Stimulated activated CD8-positive, alpha-beta memory T cell treated with anti-CD3 and anti-CD28 coated beads, Interleukin-4, amount 100 ng/mL, for 1 hour (primary cell): ENCODE measurements at places on chromosomes 1 and 21.

GRCh38 chr1:234676103-234676594, 66.2 kb upstream of the IRF2BP2 start:
- DNase-seq: peak; percentile 21

DNA sequence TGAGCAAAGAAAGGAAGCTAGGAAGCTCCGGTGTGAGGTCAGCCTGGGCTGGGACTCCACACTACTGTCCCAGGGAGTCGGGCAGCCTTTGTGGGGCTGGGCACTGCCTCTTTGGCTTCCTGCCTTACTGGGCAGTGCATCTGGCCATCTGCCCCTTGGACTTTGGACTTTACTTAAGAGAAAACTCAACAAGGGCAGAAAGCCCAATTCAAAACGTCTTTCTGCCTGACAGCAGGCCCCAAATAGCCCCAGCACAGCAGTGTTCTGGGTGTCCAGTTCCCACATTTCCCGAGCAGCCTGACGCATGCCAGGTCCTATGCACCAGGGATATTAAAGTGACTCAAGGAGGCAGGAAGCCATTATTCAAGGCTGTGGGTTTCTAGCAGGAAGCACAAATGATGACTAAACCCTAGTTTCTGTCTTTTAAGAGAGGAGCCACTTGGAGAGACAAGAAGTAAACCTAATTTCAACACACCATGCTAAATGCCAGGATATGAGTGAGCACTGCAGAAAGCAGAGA, 37.9 kb upstream of the EDEM3 start:
- DNase-seq: no peak

- no peak for DNase-seq
Observed at GRCh38 chr1:79437540-79437939, 431.0 kb upstream of the ADGRL4 start.

DNA sequence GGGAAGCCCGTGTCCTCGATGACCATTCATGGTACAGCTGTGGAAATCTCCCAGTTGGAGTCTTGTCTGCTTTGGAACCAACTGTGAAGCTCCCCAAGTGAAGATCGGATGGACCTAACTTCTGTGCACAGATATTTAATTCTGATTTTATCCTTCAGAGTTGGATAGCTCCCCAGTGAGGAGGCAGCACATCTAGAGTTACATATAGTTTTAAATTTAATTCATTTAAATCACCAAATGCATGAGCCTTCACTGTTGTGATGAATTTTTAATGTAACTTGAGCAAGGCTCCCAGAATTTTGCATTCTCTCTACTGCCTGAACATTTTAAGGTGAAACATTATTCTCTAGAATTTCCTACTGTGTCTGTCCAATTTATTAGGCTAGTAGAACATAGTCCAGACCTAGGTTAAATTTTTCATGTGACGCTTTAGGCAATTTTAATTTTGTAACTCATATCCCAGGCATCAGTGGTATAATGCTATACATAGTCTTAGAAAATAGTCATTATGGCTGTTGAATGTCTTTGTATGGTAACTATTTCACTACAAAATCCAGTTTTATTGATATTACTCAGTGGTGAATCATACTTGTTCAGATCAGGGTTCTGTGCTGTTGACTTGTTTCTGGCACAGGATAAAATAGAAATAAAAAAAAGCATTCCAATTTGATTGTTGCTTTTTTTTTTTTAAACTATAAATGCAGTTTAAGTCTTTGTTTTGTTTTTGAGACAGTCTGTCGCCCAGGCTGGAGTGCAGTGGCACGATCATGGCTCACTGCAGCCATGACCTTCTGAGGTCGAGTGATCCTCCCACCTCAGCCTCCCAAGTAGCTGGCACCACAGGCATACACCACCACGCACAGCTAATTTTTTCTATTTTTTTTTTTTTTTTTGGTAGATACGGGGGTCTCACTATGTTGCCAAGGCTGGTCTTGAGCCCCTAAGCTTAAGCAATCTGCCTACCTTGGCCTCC, 66.9 kb downstream of the PRDM2 start:
- DNase-seq: no peak

DNA sequence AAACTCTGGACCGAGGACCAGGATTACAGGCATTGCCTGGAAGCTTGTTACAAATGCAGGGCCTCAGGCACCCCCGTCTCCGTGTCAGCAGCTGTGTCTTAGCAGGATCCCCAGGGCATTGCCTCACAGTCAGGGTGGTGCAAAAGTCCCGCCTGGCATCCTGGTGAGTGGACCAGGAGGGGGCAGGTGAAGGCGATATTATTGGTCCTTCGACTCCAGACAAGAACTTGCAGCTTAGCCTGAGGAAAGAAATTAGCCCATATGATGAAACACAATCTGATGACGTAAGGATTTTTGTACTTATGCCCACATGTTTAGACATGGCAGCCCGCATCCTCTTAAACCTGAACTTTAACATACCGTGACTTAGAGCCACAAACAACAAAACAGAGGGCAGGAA, 40.8 kb downstream of the RSPH1 start:
- DNase-seq: no peak

- DNase-seq: no peak
Observed at GRCh38 chr1:101781201-101781831, 215.4 kb downstream of the OLFM3 start.

- DNase-seq: no peak
Observed at GRCh38 chr1:53038566-53038965, 23.4 kb upstream of the PODN start.

DNA sequence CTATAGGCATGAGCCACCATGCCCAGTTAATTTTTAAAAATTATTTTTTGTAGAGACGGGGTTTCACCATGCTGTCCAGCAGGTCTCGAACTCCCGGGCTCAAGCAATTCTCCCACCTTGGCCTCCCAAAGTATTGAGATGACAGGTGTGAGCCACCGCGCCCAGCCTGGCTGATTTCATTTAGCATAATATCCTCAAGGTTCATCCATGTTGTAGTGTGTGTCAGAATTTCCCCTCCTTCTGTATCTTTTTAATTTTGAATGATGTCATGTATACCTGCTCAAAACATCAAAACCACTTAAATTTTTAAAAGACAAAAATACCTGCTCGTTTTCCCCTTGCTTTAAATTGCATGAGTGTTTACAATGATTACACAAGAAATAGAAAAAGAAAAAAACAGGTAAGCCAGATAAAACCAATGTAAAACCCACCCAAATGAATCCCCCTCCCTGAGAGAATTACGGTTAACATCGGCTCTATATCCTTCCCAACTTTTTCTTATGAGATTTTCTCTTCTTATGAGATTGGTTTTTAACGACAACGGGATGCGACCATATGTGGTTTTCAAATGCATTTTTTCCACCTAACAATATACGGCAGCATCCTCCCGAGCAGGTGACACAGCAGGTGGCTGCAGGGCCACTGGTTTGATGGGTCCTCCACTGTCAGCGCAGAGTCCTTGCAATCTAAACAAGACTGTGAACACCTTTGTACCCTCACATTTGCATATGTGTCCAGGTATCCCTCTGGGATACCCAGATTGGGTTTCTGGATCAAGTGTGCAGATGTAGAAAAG, 22.1 kb downstream of the IFFO2 start:
- no peak for DNase-seq

- DNase-seq: no peak
Observed at GRCh38 chr1:61434276-61434675, 290.7 kb downstream of the TM2D1 start.

GRCh38 chr1:83620016-83620415, 378.9 kb downstream of the TTLL7 start:
- DNase-seq: no peak

DNA sequence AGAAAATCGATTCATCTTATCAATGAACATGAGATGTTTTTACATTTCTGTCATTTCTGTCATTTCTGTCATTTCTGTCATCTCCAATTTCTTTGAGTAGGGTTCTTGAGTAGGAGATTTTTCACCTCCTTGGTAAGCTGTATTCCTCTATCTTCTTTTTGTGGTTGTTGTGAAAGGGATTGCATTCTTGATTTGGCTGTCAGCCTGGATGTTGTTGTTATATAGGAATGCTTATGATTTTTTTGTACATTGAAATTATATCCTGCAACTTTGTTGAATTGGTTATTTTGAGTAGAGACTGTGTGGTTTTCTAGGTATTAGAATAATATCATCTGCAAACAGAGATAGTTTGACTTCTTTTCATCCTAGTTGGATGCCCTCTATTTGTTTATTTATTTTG, 1233.7 kb downstream of the PLA2G4A start:
- no peak for DNase-seq

DNA sequence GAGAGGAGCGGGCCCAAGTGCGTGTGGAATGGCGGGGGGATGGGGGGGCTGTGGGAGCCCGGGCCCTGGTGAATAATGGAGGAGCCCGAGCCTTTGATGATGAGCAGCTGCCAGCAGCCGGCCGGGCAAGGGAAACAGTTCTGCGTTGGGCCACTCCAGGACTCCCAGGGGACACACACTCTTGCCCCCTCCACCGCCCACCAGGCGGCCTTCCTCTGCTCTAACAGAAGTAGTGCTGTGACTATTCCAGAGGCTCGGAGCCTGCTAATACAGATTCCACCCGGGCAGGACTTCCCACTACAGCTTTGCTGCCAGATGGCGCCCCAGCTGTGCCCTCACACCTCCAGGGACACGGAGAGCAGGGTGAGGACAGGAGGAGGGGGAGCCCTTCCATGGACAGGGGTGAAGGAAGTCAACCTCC, 48.2 kb upstream of the LRP8 start:
- DNase-seq: no peak

GRCh38 chr1:93672069-93672468, 9.6 kb downstream of the BCAR3 start:
- DNase-seq: no peak

DNA sequence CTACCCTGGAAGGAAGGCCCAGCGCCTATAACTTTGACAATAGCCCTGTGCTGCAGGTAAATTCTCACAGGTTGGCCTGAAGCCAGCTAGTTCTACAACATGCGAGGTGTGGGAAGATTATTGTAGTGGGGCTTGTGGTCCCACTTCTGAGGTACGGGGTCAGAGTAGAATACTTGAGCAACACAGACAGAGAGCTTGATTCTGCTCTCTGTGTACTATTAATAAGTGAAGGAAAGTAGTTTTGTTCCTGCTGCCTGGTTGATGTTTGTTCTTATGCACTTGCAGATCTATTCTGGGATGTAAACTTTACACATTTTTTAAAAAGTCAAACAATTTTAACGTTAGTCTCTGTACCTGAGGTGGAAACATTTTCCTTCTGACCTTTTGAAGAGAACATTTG, 80.4 kb downstream of the LAMC1 start:
- DNase-seq: no peak

DNA sequence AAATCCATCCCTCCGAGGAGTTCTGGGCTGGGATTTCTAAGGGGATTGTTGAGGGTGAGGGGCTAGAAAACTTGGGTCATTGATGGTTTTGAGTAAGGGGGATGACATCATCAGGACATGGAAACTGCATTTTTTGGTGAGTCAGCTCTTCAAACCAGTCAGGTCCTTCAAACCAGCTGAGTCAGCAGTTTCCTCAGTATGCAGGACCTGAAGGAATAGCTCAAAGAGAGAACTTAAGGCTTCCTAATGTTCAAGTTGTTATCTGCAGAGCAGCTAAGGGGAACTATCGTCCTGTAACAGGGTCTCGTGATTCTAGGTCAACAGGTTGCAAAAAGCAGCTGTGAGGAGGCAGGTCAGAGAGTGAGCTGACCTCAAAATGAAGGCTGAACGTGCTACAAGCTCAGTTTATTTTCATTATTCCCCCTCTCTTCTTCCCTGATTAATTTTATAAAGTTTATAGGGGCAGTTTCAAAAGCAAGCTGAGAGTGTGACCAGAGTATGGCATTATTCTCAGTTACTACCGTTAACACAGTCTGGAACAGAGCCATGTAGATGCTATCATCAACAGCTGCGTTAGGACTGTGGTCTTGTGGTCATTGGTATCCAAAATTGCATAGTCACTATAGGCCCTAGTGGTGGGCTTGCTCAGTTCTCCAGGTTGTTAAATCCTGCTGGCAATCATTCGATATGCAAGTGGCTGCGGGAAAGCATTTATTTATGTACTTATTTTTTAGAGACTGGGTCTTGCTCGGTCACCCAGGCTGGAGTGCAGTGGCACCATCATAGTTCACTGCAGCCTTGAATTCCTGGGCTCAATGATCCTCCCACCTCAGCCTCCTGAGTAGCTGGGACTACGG, 10.7 kb upstream of the SDC3 start:
- no peak for DNase-seq

GRCh38 chr1:80925130-80925805, 875.5 kb upstream of the ADGRL2 start:
- no peak for DNase-seq

- DNase-seq: no peak
Observed at GRCh38 chr21:34008618-34009017, 64.8 kb upstream of the MRPS6 start.

- DNase-seq: no peak
Observed at GRCh38 chr1:20183035-20183434, 2.9 kb upstream of the UBXN10 start.
